Nucleus accumbens (tissue), 56 donors: ENCODE measurements at places on chromosomes 5 and 9.

- peak; percentile 31 for DNase-seq
Measured at GRCh38 chr9:1100945-1101344, 50.8 kb downstream of the DMRT2 start.

- no peak for DNase-seq
Measured at GRCh38 chr9:115759426-115759825, 394.2 kb upstream of the PAPPA start.

GRCh38 chr5:55226934-55227663, at the start of gene MCIDAS:
Gene MCIDAS, minus strand, starts transcription at chr5:55227315. Its CDS starts 177 bp downstream, at chr5:55227138.
- no peak for DNase-seq

DNA sequence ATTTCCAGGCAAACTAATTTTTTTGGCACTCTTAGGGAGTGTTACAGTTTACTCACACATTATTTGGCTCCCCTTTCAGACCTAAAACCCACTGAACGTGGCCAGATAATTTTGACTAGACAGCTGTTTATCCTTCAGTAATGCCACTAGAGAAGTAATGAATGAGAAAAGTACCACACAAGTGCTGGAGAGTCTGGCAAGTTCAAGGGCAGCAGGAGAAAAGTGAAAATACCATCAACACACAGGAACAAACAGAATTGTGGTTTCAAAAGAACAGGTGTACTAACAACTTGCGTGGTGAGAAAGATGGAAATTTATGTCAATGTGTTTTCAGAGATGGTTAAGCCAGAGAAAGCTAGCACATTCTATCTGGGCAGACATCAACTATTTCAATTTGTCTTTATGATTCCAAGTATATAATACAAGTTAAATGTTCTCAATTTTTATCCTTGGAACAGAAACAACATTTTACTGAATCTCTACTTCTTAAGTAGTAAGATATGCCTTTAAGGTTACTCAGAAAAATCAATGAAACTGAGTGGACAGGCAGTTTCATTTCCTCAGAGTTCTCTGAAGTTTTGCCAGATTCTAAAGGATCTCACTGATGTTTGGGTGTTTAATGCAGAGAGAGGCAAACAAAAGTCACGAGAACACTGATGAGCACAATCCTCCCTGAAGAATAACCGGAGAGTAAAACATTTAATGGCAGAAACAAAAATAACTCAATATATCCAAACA, 91.0 kb downstream of the ARSB start:
- DNase-seq: no peak

DNA sequence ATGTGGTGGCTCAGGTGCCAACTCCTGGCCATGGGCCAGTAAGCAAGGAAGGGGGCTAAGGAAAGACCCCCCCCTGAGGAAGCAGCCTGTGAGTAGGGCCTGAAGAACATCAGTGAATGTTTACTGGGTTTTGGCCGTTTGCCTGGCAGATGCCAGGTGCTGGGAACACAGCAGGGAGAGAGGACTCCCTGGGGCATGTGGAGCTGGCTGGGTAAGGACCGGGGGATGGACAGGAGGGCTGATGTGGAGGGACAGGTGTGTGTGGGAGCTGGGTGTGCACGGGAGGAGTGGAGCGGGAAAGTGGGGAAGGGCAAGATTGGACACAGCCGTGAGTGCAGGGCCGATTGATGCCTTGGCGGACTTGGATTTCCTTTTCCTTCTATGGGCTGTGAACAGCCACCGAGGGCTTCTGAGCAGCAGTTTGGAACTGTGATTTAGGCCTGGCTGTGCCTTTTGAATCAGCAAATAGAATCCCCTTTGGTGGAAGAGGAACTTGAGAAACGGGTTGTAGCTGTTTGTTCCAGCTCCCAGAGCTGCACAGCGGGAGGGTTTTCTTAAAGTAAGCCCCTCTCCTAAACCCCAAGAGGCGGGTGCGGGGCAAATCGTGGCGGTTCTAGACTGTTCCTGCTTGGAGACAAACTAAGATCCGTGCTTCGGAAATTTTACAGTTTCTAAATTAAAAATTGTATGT, 3.1 kb downstream of the HMCN2 start:
- DNase-seq: no peak

GRCh38 chr5:111999286-111999685, 242.3 kb upstream of the NREP start:
- no peak for DNase-seq

DNA sequence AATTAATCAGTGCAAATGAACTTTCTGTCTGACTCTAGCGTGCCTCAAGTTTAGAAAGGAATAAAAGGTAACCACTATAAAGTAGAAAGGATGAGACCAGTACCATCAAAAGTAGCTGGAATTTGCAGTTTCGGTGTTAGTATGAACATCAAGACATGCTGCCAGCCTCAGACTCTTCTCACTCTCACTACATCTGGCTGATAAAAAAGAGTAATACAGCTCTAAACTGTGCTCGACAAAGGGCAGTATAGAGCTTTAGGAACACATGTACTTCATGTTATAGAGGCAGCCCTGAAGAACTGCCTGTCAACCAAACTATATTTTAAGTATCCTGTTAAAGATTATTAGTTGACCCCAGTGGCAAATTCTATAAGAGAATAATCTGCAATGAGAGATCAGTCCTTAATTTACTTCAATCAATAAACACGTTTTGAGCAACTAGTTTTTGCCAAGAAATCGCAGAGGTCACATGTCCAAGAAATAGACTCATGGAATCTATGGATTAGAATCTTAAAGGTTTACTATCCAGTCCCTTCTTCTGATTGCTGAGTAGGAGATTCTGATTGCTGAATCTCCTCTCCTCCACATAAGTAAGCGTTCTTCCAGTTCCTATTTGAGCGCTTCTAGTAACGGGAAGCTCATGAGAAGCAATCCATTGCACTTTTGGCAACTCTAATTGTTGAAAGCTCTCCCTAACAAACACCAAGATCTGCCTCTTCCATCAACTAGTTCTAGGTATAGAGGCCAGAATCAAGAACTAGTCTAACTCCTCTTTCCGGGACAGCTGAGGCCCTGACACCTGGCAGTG, 941 bp downstream of the XPA start:
- no peak for DNase-seq

- no peak for DNase-seq
Measured at GRCh38 chr5:72541501-72542225, 34.5 kb upstream of the ZNF366 start.

GRCh38 chr5:161546470-161547301, at the start of gene GABRB2:
Gene GABRB2, minus strand, starts transcription at chr5:161546725. Its CDS starts 82 bp downstream, at chr5:161546643.
- DNase-seq: peak; percentile 22

GRCh38 chr5:171419688-171420430, 412 bp downstream of the FGF18 start:
- DNase-seq: no peak

GRCh38 chr5:101018299-101018698, 115.2 kb upstream of the ST8SIA4 start:
- no peak for DNase-seq

GRCh38 chr5:150836064-150836463, 10.3 kb upstream of the IRGM start:
- no peak for DNase-seq

DNA sequence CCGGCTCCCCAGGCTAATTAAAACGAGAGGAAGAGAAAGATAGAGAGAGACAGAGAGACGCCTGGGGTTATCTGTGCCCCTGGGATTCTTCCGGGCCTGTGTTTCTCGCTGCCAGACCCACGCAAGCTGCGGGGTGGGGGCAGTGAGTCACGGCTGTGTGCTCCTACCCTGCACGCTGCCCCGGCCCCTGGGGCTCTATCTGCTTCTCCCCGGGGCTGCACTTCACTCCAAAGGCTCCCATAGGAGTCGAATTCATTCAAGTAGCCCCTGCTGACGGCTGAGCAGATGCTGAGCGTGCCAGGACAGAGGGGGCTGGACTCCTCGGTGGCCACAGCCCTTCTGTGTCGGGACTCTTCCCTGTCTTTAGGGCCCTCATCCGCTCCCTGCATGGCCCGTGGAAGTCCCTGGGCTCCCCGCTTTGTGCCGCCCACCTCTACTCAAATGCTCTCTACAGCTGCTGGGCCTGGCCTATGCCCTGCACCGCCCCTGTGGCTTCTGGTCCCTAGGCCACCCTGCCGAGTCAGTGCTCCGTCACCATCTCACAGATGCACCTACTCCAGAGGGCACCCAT, 22.8 kb downstream of the SARDH start:
- no peak for DNase-seq

DNA sequence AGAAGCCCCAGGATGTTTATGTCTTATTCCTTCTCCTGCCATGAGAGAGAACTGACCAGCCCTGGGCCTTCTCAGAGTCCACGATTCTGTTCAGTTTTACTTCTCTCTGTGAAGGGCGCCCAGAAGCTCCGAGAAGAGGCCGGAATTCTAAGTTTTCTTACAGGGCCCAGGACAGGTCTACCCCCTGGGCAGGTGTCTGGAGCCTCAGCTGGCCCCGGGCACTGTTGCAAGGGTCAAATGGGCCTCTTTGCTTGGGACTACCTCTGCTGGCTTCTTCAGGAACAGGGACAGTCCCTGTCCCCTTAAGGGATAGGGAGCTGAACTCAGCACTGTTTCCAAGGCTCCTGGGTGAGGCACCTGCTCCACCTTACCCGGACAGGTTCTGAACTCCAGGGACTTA, 55.0 kb downstream of the RASGEF1C start:
- no peak for DNase-seq

GRCh38 chr9:115353681-115354080, 235.7 kb upstream of the TNC start:
- DNase-seq: no peak

DNA sequence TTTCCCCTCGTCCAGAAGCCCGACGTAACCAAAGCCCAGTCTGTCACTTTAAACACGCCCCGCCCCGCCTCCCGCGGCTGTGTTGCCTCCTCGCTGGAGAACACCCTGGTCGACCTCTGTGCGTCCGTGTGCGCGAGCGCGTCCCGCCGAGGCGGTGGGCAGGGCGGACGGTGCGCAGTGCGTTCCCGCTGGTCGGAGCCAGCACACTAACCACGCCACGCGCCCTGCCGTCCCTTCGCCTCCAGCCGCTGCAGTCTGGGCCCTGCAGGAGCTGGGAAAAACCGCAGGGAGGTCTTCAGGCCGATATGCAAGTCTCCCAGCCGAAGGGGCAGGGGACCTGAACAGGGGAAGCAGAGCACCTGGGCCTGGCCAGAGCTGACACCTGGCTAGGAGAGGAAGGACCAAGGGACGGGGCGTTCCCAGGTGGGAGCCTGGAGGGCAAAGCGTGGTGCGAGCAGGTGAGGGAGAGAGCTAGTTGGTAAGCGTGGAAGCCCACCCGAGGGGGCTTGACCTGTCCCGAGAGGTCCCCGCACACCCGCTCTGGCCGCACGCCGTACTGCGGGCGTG, 1.3 kb upstream of the PHPT1 start:
- no peak for DNase-seq

- DNase-seq: no peak
Measured at GRCh38 chr9:93963969-93964368, 8.8 kb upstream of the BARX1 start.

GRCh38 chr5:175657593-175658271, at the start of gene HRH2:
Gene HRH2, plus strand, starts transcription at chr5:175658071. Its CDS starts 25,163 bp downstream, at chr5:175683234.
- peak; percentile 68 for DNase-seq

GRCh38 chr5:121152411-121152810, 688.3 kb downstream of the PRR16 start:
- DNase-seq: no peak

- no peak for DNase-seq
Measured at GRCh38 chr5:61327760-61328753, 4.0 kb upstream of the ZSWIM6 start.

DNA sequence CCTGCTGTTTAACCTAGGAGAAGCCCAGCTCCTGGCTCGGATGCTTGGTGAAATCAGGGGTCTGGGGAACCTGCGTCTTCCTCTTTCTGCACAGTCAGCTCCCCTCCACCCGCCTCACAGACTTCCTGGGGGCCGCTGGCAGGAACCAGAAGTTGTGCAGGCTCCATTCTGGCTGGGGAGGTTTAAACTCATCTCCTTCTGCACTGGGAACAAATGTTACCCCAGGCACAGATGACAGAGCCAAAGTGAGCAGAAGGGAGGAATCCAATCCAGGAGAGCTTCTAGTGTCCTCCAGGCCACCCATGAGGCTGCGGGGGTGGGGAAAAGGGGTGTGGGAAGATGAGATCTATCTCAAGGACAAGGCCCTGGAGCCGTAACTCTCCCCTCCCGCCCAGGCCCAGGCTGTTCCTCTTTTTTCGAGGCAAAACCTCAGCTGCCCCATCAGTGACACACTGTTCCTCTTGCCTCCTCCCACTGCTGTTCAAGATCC, 31.2 kb downstream of the KCNMB1 start:
- no peak for DNase-seq

- no peak for DNase-seq
Measured at GRCh38 chr5:1172670-1173404, 28.6 kb upstream of the SLC6A19 start.

- no peak for DNase-seq
Measured at GRCh38 chr5:133314086-133314485, 262.3 kb downstream of the HSPA4 start.

- DNase-seq: no peak
Measured at GRCh38 chr5:71778678-71779276, 59.7 kb downstream of the CARTPT start.

- DNase-seq: no peak
Measured at GRCh38 chr9:35755071-35755470, 995 bp upstream of the MSMP start.

DNA sequence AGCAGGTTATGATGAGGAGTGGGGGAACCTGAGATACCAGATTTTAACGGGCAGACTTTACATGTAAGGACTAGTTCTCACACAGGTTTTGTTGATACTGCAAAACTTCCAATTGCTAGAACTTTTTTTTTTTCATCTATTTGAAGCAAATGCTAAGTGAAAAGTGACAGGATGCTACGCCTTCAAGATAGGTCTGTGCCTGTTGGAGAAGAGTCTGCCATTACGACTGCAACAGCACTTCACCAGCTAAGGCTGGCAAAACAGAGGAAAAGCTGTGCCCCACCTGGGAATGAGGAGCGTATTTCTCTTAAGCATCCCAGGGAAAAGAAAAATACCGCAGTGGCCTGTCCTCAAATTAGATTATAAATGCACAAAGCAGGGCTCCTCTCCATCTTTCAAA, 102.0 kb upstream of the CDH6 start:
- no peak for DNase-seq

- DNase-seq: no peak
Measured at GRCh38 chr5:8598356-8598755, 729.4 kb downstream of the MTRR start.

DNA sequence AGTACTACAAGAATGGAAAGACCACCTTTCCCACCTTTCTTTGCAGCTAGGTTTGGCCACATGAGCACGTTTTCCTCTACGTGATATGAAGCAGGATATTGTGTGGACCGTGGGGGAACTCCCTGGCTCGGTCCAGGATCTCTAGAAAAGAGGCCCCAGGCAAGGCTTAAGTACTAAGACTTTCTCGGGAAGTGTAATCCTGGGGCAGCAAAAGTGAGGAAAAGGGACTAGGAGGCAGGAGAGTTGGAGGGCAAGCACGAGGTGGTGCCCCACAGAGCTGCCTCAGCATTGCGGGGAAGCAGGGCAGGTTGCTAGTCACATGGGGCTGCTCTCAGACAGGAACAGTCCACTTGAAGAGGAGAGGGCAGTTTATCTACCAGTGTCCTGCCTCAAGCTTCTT, 235.1 kb downstream of the GADD45G start:
- no peak for DNase-seq

- peak; percentile 66 for DNase-seq
Measured at GRCh38 chr5:36029914-36030313, 36.8 kb downstream of the UGT3A2 start.
